ENCODE measurements at places on chromosomes 4 and X. TPM values are rescaled to one million over a fixed set of nuclear protein-coding genes. Genes with fewer than 3 reads are reported as not detected.

TEX13B gene
- total RNA-seq = not detected

SYP gene
- 1.0 TPM for total RNA-seq

ABCG2 gene
- total RNA-seq = 0.21 TPM

EXOC1L gene
- not detected for total RNA-seq

POF1B gene
- not detected for total RNA-seq

MXD4 gene
- 31.8 TPM for total RNA-seq

MAGEE1 gene
- total RNA-seq = 2.3 TPM

TCEAL3 gene
- total RNA-seq = 14.9 TPM

GPC4 gene
- total RNA-seq = 33.1 TPM

HNRNPH2 gene
- total RNA-seq = 44.7 TPM

IBSP gene
- not detected for total RNA-seq

GLUD2 gene
- 0.55 TPM for total RNA-seq

TMEM47 gene
- total RNA-seq = 5.3 TPM

XKRX gene
- 0.04 TPM for total RNA-seq

TAF7L gene
- 0.33 TPM for total RNA-seq

GLRA2 gene
- not detected for total RNA-seq

SMIM31 gene
- not detected for total RNA-seq

BRCC3 gene
- total RNA-seq = 10.8 TPM

CXorf49 gene
- total RNA-seq = 80.7 TPM

PNMA5 gene
- total RNA-seq = not detected
